ENCODE measurements at places on chromosomes 11 and 22.

DNA sequence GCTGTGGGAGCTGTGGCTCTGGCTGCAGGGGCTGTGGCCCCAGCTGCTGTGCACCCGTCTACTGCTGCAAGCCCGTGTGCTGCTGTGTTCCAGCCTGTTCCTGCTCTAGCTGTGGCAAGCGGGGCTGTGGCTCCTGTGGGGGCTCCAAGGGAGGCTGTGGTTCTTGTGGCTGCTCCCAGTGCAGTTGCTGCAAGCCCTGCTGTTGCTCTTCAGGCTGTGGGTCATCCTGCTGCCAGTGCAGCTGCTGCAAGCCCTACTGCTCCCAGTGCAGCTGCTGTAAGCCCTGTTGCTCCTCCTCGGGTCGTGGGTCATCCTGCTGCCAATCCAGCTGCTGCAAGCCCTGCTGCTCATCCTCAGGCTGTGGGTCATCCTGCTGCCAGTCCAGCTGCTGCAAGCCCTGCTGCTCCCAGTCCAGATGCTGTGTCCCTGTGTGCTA, 514 bp downstream of the KRTAP5-9 start:
- DNase-seq, result no peak

DNA sequence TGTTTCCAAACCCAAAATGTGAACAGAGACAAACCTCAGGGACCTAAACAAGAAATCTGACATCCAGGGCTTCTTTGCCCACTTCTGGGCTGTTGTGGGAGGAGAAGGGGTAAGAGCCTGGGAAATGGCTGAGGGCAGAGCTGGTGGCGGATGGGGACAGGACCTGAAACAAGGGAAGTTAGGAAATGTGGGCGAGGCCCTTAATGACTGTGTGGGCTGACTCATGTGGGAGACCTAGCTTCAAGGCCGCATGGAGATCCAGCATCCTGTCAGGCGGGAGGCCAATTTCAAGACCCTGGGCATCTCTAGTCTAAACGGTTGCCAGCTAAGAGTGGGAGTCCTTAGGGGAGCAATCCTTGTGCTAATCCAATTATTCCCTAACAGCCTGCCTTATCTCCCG, 2.1 kb upstream of the OAF start:
- no peak for DNase-seq

- no peak for DNase-seq
Observed at GRCh38 chr11:127395034-127395433, 394.5 kb upstream of the KIRREL3 start.

- DNase-seq, result no peak
Observed at GRCh38 chr11:12414611-12415010, 37.2 kb downstream of the PARVA start.

GRCh38 chr22:20243537-20244249, 24.4 kb downstream of the RTN4R start:
- DNase-seq, result no peak

DNA sequence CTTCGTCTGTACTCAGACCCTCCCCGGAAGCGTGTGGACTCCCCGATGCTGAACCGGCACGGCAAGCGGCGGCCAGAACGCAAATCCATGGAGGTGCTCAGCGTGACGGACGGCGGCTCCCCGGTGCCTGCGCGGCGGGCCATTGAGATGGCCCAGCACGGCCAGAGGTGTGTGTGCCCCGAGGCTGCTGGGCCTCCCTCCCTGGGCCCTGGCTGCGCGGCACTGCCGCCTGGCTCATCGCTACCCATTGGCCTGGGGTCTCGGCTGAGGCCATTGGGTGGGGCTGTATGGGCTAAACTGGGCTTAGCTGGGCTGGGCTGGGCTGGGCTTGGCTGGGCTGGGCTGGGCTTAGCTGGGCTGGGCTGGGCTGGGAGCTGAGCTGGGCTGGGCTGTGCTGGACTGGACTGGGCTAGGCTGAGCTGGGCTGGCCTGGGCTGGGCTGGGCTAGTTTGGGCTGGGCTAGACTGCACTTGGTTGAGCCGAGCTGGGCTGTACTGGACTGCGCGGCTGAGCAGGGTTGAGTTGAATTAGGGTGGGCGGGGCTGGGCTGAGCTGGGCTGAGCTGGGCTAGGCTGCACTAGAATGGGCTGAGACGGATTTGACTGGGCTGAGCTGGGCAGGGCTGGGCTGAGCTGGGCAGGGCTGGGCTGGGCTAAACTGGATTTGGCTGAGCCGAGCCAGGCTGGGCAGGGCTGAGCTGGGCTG, 40.7 kb downstream of the MOB2 start:
- DNase-seq, result no peak

GRCh38 chr22:37163575-37164504, 14.1 kb upstream of the IL2RB start:
- DNase-seq, result no peak

- no peak for DNase-seq
Observed at GRCh38 chr11:70297341-70297740, 26.9 kb downstream of the PPFIA1 start.

GRCh38 chr11:116375221-116375620, 397.6 kb downstream of the BUD13 start:
- DNase-seq, result no peak

- no peak for DNase-seq
Observed at GRCh38 chr11:104089481-104089880, 53.0 kb downstream of the DDI1 start.
